ENCODE measurements at places on chromosomes 7 and 10.

- no peak for DNase-seq
Observed at GRCh38 chr10:44963772-44964633, 4.4 kb downstream of the RASSF4 start.

GRCh38 chr10:119608316-119609155 is 11.8 kb upstream of the TIAL1 start:
- no peak for DNase-seq

GRCh38 chr10:33712825-33713224 is 378.4 kb upstream of the NRP1 start:
- DNase-seq = no peak

GRCh38 chr7:156151078-156151477 is 338.8 kb upstream of the SHH start:
- no peak for DNase-seq

DNA sequence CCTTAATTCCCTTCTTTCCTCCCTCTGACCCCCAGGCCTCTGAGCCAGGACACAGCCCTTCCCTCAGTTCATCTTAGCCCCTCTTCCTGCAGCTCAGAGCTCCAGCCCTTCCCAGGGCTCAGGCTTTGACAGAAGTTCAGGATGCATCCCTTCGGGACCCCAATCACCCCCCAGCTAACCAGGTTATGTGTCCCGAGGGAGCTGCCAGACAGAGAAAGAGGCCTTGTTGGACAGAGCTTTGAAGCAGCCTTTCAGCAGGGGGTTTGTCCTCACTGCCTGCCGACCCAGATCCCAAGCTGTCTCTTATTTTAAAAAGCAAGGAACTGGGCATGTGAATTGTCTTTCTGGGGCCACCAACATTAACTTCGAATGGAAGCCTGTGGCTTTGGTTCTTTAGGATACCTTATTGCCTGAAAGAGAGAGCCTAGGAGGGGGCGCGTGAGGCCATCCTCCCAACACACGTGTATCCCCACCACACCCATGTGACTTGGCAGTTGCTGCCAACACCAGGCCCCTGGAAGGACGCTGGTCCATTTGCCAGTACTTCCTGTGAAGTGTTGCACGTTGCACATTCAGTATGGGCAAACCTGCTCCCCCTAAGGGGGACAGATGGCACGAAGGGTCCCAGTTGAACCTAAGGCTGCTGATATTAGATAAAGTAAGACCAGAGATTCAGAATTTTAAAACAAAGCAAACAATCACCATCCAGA is 858 bp downstream of the CCDC136 start:
- DNase-seq = no peak

GRCh38 chr7:80618096-80618495 is 20.3 kb upstream of the CD36 start:
- DNase-seq = no peak

GRCh38 chr7:71905821-71906220 is 506.3 kb downstream of the CALN1 start:
- no peak for DNase-seq

GRCh38 chr7:24812305-24812945 is 55.2 kb upstream of the GSDME start:
- DNase-seq = no peak

- DNase-seq = no peak
Observed at GRCh38 chr10:90587081-90587491, 270.8 kb downstream of the HTR7 start.

- DNase-seq = no peak
Observed at GRCh38 chr10:2935647-2936386, 131.5 kb upstream of the PFKP start.

DNA sequence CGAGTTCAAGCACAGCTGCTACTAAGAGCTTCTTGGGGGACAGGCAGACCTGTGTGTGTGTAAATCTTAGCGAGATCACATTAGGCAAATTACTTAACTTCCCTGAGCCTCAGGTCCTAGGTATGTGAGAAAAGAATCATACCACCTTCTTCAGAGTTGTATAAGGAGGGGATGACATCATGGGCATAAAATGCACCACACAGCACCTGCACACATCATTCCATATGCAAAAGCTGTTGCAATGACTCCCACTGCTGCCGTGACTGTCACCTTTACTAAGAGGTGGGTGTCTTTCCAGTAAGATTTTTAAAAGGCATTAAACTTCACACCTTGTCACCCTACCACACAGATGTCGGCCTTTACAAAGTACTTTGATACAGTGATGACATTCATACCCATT is 146.0 kb downstream of the FANK1 start:
- DNase-seq = no peak

DNA sequence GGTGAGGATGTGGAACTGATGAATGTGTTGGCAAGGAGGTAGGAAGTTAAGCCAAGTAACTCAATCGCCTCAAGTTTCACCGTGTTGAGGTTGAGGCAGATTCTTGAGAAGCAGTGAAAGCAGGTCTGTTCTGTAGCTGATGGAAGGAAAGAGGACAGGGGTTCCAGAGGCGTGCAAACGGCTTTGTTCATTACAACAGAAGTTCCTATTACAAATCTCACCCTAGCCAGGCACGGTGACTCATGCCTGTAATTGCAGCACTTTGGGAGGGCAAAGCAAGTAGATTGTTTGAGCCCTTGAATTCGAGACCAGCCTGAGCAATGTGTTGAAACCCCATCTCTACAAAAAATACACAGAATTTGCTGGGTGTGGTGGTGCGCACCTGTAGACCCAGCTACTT is 36.9 kb upstream of the PTF1A start:
- DNase-seq = no peak

- DNase-seq = no peak
Observed at GRCh38 chr7:142964502-142965246, 2.5 kb upstream of the KEL start.
